NCI-H446 treated with DMSO at 0.1 percent for 48 hours (cell line): ENCODE measurements at places on chromosomes 11 and 22.

GRCh38 chr11:120540744-120541465 is 29.4 kb downstream of the GRIK4 start:
- no peak for DNase-seq

DNA sequence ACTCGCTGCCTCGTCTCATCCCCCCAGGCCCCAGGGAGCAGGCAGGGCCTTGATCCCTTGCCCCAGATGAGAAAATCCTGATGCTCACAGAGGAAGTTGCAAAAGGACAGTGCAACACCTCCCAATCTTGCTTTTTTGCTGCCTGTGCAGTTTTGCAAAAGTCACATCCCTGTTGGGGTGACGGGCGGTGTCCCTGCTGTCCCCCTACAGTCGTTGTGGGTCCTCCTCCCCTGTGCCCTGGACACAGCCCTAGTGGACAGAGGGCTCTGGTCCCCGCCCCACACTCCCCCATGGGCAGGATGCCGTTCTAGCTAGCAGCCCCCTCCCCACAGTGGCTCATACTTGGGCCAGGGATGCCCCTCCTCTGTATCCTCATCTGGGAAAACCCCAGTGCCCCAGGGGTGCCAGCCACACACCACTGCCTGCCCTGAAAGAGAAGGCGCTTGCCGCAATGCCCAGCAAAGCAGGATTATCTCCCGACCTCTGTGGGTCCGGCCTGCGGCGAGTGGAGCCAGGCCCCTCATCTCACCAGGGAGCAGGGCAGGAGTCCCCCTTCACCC is 18.4 kb upstream of the CTSD start:
- no peak for DNase-seq

DNA sequence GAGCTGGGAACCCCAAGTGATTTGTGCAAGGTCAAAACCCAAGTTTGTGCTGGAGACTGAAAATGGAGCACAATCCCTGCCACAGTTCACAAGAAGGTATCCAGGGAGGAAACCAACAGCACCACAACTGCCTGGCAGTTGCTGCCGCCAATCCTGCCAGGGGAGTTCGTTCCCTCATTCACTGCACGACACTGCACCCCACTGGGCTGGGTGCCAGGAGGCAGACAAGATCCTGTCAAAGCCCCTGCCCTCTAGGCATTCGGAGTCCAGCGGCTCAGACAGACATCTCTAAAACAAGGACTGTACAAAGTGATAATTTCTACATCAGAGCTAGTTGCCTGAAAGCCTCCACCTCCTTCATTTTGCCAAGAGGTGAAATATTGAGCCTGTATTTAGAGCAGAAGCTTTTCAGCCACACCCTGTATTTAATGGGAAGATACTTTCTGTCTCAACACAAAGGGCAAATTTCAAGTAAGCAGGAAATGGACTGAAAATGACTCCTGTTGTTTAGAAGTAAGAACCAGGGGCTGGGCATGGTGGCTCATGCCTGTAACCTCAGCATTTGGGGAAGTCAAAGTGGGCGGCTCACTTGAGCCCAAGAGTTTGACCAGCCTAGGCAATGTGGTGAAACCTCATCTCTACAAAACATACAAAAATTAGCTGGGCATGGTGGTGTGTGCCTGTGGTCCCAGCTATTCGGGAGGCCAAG is 277.4 kb upstream of the NARS2 start:
- no peak for DNase-seq

DNA sequence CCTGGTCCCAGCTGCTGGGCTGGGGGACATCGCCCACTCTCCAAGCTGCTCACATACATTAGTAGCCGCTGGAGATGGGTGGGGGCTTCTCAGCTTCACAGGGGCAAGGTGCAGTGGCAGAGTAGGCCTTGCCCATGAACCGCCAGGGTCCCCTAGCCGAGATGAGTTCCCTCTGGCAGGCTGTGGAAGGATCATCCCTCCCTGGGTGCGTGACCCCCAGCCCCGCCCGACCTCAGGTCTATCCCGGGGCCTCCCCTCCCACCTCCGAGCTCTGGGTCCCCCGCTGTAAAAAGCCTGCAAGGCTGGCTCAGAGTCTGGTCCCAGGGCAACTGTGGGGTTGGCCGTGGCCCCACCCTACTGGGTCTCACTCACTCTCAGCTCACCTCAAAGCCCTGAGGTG is 15.3 kb upstream of the TPCN2 start:
- no peak for DNase-seq

DNA sequence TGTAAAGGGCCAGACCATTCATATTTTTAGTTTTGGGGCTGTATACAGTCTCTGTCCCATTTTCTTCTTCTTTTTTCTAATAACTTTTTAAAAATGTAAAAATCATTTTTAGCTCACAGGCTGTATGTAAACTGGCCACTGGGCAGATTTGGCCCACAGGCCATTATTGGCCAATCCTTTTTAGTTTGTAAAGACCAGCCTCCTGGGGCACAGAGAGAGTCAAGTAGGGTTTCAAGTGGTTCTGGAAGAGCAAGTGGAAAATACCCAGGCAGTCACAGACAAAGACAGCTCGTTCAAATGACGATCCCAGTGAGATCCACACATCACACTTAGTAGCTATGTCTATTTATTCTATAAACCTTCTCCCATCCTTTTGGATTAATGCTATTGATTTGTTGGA is 150.2 kb upstream of the ARHGAP20 start:
- DNase-seq, result no peak

DNA sequence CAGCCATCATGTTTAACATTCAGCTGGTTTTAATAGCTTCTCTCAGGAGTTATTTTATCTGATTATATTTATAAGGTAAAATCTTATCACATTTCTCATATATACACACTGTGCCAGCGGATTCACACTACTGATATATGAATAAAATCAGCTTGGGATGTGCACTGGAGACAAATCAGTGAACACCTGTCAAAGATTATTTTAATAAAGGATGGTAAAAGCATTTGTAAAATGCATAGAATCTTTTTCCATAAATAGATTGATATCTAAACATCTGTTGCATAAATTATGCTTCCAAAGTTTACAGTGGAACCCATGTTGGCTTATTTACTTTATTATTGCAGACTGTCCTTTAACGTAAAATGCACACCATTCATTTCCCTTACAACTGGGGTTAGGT is 1125.8 kb upstream of the CNTN5 start:
- DNase-seq, result no peak

- DNase-seq, result no peak
Measured at GRCh38 chr11:93945596-93945995, 75.6 kb upstream of the HEPHL1 start.

- DNase-seq, result no peak
Measured at GRCh38 chr11:114183044-114183511, 113.1 kb upstream of the NNMT start.

DNA sequence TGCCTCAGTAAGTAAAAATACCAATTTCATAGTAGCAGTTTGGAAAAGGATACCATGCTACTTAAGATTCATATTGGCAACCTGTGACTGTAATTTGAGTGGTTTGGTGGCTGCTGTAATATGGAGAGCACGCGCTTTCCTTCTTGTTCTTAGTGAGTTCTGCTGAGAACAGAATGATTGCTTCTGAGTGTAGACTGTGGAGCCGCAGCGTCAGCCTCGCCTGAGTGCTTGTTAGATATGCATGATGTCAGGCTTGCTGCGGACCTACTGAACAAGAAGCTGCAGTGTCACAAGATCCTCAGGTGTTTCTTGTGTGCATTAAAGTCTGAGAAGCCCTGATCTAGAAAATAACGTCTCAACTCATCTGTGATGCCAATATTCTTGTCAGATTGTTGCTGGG is 143.2 kb downstream of the ARHGAP42 start:
- DNase-seq, result peak; percentile 48

GRCh38 chr22:40922484-40923303 is 28.5 kb upstream of the RBX1 start:
- no peak for DNase-seq

GRCh38 chr11:58867556-58867955 is 23.1 kb upstream of the GLYATL2 start:
- no peak for DNase-seq

DNA sequence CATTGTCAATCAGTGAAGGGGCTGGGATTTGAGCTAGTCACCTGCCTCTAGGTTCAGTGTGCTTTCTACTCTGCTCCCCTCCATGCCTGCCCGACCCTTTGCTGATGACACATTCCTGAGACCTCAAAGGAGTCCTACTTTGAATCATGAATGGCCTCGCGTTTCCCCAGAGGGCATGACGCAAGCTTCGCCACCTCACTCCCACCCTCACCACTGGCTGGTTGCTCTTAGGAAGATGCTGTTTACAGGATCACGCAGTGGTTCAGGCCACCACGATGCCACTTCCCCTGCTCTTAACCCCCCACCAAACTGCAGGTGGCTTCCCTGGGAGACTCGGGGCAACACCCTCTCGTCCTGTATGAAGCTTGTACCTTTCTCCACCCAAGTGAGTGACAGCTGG is 62.9 kb upstream of the B3GAT1 start:
- DNase-seq, result no peak

DNA sequence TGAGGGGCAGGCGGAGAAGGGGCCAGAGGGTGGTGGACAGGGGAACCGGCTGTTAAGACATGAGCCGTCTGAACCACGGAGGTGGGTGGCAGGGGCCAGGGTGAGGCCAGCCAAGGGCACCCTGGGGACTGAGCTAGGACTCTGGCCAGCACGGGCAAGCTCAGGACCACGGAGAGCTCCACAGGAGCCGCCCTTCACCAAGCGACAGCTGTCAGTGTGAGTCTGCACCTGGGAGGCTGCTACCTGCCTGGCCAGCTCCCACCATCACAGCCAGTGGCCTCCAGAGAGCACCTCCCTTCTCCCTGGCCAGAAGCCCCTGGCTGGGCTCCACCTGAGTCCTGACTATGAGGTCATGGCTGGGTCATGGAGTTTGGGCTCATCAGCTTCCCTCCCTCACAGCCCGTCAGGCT is 21.6 kb downstream of the MGAT3 start:
- no peak for DNase-seq

GRCh38 chr11:85809191-85809590 is 1.8 kb downstream of the SYTL2 start:
- DNase-seq, result no peak

- no peak for DNase-seq
Measured at GRCh38 chr22:37379085-37379484, 48.2 kb downstream of the ELFN2 start.

- no peak for DNase-seq
Measured at GRCh38 chr11:119618208-119618909, 110.6 kb downstream of the NECTIN1 start.

- no peak for DNase-seq
Measured at GRCh38 chr11:126390272-126390867, 34.9 kb downstream of the ST3GAL4 start.

DNA sequence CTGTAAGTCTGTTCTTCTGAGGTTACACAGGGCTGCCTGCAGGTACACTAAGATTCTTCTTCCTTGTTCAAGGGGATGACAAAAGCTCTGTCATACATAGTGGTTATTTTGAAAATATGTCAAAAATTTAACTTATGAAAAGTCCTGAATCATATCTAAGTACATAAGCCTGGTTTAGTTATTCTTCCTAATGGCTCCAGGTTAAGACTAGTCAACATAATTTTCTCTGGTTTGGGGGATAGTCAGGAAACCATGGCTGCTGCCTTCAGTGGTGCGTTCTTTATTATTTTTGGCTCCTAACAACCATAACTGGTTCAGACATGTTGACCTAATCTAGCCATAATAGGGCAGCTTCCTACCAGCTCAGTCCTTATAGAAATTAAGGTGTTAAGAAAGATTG is 257.4 kb upstream of the DDI1 start:
- DNase-seq, result no peak
